ENCODE measurements at places on chromosomes 6 and 20.

GRCh38 chr6:56204134-56204533 is 43.2 kb downstream of the COL21A1 start:
- DNase-seq = no peak

GRCh38 chr20:4563031-4563430 is 158.7 kb upstream of the PRND start:
- DNase-seq = no peak

DNA sequence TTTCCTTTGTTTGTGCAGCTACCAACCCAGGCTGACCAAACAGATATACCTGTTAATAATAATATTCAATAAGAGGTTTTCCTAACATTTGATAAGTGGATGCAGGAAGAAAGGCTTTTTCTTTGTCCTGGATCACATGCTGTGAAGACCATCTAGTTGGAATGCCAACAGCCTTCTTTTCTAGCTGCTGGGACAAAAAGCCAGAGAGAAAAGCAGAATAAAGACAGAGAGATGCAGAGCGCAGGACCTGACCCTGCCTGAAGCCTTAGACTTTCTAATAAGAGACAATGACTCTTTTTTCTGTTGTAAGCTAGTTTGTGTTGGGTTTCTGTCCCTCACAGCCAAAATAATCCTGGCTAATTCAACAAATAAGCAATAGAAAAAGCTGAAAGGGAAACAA is 308.2 kb downstream of the PHF3 start:
- DNase-seq = no peak

- no peak for DNase-seq
These were observed 26.5 kb downstream of the PTPRK start for GRCh38 chr6:128493877-128494276.

DNA sequence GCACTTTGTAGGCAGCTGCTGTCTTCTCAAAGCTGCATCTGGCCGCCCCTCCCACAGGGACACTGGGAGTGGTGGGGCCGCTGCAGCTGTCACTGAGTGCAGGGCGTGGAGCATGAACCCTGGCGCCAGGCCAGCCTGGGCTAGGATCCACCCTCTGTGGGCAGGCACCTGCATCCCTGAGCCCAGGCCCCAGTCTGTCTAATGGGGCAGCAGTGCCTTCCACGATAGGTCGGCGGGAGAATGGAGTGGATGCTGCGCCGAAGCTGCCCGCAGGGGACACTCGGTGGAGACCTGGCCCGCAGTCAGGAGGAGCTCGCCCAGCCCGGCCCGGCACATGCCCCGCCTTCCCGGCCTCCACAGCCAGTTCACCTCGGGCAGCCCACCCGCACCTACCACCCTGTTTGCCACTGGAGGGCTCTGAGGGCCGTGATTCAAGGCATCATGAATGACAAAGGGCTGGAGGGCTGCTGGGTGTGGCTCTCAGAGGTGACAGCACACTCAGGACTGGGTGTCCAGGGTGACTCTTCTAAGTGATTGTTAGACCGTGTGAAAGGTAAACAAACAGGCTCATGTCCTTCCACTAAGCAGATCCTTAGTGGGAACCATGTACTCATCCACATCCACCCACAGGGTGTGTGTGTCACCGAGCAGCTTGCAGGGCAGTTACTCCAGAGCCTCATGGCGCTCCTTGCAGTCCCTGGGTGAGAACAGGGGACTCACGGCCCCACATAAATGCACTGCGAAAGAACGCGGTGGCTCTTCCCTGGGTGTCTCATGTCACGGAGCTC is 133.9 kb downstream of the AGPAT4 start:
- no peak for DNase-seq

DNA sequence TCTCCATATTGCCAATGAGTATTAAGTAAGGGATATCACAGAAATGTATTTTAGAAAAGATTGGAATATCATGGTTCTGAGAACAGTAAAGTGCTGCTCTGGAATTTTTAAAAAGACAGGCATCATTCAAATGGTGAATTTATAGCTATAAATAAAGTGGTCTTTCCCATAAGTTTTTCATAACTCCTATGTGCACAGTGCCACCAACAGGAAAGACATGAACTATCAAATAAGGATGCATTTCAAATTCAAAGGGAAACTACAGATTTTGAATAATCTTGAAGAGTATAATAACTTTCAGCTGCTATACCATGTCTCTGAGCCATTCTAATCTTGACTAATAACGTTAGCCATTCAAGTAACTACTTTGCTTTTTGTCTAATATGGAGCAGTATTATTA is 456.8 kb upstream of the GJE1 start:
- DNase-seq = no peak

DNA sequence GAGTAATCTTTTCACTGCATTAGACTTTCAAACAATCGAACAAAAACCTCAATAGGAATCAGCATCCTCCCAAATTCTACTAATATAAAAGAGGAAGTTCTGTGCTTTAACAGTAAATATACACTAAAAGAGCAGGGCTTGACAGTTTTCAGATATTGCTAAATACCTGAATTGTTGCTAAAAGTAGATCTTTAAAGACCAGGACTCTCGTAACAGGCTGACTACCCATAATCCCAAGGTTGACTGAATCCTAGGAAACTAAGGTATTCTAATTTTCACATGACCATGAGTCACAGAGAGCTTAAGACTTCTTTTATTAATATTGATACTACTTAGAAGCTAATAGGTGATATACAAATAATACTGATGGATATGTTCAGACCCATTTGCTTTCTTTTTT is 10.1 kb downstream of the CD164 start:
- no peak for DNase-seq

DNA sequence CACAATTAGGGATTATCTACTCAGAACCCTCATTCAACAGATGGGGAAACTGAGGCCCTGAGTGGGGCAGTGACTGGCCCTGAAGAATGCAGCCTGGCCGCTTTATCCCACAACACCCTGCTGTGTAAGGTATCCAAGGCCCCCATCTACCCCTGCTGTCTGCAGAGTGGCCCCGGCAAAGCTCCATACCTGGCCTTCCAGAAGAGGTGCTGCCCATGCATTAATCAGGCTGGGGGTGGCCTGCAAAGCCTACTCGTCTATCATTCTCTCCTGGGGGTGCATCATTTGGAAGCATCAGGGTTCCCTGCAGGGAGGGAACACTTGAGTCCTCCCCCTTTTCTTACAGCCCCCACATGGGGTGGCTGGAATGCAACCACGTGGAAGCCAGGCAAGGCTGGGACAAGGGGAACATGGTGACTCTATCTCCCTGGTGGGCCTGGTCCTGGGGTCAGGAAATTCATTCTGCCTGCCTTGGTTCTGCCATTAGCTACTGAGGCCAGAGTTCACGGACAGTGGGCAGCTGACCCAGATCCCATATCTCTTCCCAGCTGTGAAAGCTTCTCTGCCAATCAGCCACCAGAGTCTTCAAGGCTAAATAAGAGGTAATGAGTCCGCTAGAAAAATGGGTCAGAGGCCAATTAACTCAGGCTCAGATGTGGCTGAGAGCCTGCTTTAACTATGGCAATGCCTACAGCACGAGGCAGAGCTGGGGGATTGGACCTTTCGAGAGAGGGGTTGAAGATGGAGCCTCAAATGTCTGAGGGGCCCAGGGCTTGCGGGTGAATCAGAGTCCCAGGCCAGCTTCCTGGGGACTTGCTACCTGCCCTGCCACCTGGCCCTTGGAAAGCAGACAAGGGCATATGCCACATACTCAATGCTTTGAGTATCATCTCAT is 72.3 kb upstream of the TOX2 start:
- no peak for DNase-seq

GRCh38 chr6:68978411-68978810 is 343.3 kb downstream of the ADGRB3 start:
- no peak for DNase-seq

- no peak for DNase-seq
These were observed 69.1 kb upstream of the PBOV1 start for GRCh38 chr6:138287144-138287955.

DNA sequence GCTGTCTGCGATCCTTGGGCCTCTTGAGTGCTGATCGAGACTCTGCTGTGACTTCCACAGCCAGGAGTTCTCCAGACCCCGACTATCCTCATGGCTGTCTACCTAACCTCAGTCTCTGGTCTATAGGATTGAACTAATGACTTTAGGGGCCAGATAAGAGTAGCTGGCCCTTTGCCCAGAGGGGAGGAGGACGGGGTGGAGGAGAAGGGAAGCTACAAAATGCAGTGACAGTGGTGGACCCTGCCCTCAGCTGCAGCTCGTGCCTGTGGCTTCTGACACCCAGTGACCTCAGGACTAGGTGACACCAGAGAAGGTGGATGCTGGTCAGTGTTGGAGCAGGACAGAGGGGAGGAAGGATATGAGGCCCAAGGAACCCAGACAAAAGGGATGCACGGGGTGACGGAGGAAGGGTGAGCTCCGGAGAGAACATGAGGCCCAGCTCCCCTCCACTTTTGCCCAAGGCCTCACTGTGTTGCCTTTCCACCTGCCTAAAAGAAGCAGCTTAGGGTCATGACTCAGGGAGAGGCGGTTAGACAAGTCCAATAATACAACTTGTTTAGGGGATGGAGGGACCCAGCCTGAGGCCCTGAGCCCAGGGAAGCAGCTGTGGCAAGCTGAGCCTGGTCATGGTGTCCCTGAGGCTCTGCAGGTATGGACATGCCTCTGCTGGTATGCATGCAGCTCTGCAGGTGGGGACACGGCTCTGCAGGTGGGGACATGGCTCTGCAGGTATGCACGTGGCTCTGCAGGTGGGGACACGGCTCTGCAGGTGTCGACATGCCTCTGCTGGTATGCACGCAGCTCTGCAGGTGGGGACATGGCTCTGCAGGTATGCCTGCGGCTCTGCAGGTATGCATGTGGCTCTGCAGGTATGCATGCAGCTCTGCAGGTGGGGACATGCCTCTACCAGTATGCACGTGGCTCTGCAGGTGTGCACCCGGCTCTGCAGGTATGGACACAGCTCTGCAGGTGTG is 67.7 kb downstream of the SYNJ2 start:
- no peak for DNase-seq

GRCh38 chr20:24321973-24322372 is 147.5 kb upstream of the SYNDIG1 start:
- no peak for DNase-seq

GRCh38 chr6:122753688-122754056 is 25.8 kb upstream of the FABP7 start:
- DNase-seq = no peak

- DNase-seq = no peak
These were observed 7.9 kb downstream of the TMEM63B start for GRCh38 chr6:44135173-44135758.

DNA sequence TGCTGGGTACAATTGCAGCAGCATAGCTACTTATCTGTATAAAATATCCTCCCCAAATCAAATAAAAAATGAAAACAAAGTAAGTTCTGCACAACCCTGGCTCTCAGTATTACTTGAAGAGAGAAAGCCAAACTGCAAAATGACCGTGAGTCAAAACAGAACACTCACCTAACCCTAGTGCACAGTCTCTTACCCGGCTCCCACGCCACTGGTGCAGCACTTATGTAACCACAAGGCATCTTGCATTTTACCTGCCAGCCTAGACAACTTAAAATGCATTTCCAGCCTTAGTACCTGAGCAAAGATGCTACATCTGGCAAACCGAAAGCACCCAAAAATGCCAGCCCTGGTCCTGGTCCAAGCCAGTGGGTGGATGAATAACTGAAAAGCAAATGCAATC is 12.4 kb upstream of the SIRPB1 start:
- no peak for DNase-seq

DNA sequence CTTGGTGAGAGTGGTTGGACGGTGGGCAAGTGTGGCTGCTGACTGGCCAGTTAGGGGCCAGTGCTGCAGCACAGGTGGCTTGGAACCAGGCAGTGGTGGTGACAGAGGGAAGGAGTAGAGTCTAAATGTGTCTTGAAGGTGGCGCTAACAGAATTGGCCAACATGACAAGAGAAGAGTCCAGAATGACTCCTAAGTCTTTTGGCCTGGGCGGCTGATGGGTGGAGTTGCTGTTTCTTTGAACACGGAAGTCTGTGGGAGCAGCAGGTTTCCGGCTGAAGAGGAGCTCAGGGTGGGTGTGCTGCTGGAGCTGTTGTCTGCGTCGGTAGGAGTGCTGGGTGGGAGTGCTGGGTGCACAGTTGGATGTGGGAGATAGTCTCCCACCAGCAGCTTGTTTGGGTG is 10.1 kb downstream of the LSM14B start:
- DNase-seq = no peak

- DNase-seq = no peak
These were observed 250.4 kb downstream of the C6orf118 start for GRCh38 chr6:165059032-165059431.

DNA sequence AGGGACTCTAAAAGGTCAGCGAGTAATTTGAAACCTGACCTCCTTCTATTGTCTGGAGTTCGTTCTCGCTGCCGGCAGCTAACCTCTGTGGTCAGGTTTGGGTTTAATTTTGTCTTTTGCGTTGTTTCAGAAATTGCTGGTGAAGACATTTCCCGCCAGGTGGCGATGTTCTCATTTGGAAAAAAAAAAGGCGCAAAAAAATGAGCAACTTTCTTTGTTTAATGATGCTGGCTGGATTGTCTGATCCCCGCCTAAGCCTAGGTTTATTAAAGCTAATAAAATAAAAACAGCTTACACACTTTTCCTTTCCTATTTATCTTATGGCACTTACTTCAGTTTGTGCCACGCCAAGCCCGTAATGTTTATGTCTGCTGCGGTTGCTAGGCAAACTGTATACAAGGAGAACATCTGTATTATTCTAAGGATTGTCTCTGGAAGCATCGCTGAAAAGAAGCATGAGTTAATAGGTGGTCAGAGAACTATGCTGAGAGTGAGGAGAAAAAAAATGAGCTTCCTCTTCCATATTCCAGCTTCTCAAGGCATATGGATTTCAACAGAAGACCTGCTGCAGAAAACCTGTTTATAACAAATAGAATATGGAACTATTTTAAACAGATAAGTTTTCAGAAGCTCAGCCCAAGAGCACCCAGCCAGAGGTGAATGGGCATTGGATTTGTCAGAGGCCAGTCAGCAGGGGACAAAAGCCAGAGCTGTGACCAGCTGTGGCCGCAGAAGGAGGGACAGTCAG is 205.7 kb downstream of the DOK5 start:
- no peak for DNase-seq

DNA sequence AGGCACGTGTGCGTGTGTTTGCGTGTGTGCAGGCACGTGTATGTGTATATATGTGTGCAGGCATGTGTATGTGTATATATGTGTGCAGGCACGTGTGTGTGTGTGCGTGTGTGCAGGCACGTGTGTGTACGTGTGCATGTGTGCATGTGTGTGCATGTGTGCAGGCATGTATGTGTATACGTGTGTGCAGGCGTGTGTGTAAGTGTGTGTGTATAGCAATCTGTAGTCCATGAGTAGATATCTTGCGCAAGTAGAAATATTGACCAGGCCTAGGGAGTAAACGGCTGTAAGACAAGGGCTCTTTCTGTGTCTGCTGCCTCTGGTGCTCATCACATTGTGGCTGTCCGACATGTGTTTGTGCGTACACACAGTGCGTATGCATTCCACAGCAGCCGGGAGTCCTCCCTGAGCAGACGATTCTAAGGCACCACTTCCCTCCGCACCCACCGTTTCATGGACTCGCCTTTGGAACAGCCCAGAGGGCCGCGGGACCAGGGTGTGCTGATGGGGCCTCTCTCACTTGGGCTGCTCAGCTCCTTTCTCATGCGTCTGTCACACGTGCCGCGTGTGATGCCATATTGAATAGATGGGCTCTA is 167.6 kb downstream of the ERMARD start:
- DNase-seq = no peak

GRCh38 chr6:14799928-14800327 is 445.9 kb upstream of the JARID2 start:
- peak; percentile 72 for DNase-seq

GRCh38 chr20:63494420-63495166 is 4.3 kb downstream of the EEF1A2 start:
- no peak for DNase-seq

All from nucleus accumbens (tissue), 56 donors.